ENCODE measurements at places on chromosomes 3 and 15.

DNA sequence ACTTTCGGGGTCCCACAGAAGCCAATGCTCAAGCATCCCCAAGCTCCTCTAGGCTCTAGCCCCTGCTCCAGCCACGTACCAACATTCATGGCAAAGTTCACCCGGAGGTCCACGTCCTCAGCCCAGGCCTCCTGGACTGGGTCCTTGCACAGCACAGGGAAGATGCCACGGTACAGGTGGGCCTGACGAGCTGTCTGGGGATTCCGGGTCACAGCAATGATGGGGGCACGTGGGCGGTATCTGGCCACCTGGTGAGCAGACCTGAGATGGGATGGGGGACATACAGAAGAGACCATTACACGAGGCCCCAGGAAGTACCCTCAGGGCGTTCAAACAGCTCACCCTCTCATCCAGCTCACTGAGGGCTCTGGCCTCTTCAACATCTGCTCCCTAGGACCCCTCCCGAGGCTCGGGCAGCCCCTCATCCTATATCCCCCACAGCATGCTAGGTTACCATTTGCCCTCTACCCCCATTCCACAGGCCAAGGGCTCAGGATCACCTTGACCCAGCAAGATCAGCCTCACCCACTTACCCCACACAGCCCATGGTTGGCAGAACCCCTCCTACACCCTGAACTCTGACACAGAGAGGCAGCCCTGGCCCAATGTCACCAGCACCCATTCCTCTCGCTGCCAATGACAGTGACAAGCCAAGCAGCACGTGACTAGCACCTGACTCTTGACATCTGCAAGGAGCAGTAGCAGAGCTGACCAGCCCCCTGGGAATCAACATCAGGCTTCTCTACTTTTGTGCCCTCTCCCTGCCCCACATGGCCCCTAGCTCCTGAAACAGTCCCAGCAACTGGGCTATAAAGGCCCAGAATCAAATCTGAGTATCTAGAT, 3.0 kb upstream of the GRAMD2A start:
- DNase-seq, result no peak

DNA sequence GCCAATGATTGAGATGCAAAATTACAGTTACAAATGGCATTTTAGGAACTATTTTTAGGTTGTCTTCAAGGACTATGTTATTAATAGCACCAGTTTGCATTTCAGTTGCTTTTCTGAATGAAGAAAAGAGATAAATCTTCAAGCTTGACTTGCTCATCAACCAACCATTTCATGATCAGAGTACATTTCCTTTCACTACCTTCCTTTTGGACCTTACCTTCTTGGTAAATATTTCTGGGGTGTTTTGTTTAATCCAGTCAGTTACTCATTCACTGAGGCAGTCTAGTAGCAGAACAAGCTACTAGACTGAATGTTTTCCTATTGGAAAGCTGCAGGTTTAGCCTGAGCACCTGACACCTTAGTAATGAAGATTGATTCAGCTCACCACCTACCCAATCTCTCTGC, 8.2 kb downstream of the SLC27A2 start:
- no peak for DNase-seq

- no peak for DNase-seq
These were observed 30.7 kb upstream of the CCDC54 start for GRCh38 chr3:107346564-107346963.

GRCh38 chr3:102297072-102297658, 137.7 kb upstream of the ZPLD1 start:
- DNase-seq, result no peak

- DNase-seq, result no peak
These were observed 187.1 kb downstream of the ALCAM start for GRCh38 chr3:105553851-105554250.

GRCh38 chr3:143414571-143415253, 295.1 kb downstream of the CHST2 start:
- no peak for DNase-seq

- no peak for DNase-seq
These were observed 59.5 kb downstream of the LRRC28 start for GRCh38 chr15:99310745-99311144.

- no peak for DNase-seq
These were observed 87.7 kb downstream of the LSM3 start for GRCh38 chr3:14266361-14266760.

- no peak for DNase-seq
These were observed 1.5 kb upstream of the RBM15B start for GRCh38 chr3:51389423-51390183.

GRCh38 chr15:76433798-76434400, 97.3 kb downstream of the ISL2 start:
- DNase-seq, result no peak

- DNase-seq, result peak; percentile 18
These were observed 20.5 kb upstream of the FRMD5 start for GRCh38 chr15:44215594-44215993.

DNA sequence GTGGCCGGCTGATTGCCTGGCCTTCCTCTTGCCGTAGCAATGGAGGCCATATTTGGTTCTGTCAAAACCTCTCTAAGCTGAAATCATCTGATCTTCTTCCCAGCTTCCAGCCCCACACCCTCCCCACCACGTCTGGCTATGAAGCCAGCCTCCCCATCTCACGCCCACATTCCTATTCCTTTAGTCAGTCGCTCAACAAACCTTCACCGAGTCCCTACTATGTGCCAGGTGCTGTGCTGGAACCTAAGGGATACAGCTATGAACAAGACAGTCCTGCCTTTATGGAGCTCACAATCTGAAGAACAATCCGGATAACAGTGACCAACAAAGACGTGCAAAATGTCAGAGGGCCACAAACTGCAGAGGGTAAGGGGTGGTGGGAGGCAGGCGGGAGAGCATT, 31.9 kb upstream of the SMAD6 start:
- DNase-seq, result no peak

DNA sequence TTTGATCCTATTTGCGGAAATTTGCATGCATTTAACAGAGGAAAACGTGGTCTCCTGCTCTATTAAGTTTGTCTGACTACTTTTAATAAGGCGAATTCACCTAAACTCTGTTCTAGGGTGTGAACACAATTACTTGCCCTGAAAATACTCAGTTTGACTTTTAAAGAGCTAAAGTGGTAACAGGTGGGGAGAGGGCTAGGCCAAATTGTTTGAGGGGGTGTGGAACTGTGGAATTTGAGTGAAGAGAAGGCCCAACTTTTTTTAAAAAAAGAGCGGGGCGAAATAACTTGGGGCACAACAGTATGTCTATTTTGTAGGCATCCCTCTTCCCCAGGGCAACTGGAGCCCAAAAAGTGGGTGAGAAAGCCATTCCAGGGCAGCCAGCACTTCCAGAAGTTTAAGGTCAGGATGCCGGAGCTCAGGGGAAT, 580 bp upstream of the FXR1 start:
- DNase-seq, result no peak

GRCh38 chr3:167830007-167830406, 94.5 kb downstream of the SERPINI1 start:
- DNase-seq, result no peak

DNA sequence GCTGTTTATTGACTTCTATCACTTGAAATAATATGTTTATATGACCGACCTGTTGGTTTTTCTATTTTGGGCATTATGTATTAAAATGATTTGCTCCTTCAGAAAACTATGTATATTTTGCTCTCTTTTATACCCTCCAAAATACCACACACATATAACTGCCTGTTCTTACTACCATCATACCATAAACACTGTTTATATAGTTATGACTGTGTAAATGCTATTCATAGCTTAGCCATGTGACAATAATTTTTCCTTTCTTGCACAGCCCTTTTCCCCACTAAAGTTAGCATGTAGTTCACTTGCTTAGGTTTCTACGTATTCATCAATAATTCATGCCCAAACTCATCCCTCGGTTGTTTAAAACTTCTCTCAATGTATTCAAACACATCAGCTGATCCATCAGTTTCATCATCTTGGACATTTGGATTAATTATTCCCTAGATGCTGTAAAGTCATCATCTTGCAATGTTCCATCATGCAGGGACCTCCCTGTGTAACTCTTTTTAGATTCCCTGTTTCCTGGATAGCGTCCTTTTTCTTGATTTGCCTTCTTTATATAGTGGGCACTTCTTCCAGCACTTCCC, 8.2 kb upstream of the RYK start:
- no peak for DNase-seq

Measured in C1 segment of cervical spinal cord (tissue), 14 donors.